ENCODE measurements at places on chromosomes 16 and 17.

DNA sequence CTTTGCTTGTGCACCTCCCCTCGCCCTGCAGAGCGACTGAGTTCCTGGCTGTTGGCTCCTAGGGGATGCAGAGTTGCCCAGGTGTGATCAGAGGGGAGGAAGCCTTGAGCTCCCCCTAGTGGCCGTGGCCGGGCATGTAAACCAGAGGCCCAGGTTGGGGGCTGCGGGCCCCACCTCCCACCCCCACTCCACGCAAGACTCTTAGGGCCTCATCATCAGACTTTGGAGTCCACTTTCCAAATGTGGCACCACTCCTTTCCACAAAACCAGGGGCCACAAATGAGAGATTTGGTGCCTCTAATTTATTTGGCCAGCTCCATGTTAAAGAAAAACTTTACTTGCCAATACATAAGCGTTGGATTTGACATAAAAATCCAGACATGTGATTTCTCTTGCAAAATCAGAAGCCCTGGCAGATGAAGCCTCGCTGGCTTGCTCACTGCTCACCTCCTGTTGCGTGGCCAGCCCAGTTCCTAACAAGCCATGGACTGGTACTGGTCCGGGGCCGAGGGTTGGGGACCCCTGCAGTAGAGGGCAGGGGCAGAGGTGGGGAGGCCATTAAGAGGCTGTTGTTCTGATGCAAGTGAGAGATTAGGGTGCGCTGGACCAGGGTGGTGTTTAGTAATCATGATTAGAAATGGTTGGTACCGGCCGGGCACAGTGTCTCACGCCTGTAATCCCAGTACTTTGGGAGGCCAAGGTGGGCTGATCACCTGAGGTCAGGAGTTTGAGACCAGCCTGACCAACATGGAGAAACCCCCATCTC is 28.7 kb upstream of the GAS7 start:
- DNase-seq = peak; percentile 40

DNA sequence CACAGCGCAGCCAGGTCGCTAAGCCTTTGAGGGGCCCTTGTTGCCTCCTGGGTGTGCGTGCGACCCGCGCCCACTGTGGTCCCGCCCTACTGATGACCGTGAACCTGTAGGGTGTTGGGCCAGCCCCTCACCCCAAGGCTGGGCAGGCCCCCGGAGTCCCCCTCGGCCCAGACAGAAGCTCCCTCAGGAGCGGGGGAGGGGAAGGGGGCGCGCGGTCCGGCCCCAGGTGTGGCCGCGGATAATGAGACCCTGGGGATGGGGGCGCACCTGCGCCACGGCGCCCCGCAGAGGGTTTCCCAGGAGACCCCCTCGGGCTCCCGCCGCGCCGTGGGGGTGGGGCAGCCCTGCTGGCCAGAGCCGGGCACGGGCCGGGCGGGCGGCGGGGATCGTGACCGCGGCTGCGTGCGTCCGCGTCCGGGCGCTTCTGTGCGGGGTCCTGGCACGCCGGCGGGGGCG is 358 bp upstream of the ARHGDIG start:
- no peak for DNase-seq

DNA sequence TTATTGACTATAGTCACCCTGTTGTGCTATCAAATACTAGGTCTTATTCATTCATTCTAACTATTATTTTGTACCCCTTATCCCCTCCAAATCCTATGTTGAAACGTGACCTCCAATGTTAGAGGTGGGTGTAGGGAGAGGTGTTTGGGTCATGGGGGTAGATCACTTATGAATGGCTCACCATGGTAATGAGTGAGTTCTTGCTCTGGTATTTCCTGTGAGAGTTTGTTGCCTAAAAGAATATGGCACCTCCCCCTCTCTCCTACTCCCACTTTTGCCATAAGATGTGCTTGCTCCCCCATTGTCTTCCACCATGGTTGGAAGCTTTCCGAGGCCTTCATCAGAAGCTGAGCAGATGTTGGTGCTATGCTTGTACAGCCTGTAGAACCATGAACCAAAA is 59.3 kb upstream of the BRD7 start:
- DNase-seq = no peak

GRCh38 chr16:49015225-49015592 is 266.4 kb downstream of the CBLN1 start:
- DNase-seq = no peak

- DNase-seq = no peak
Measured at GRCh38 chr17:60577147-60577915, 22.7 kb upstream of the PPM1D start.

- no peak for DNase-seq
Measured at GRCh38 chr16:78609402-78610274, 510.2 kb downstream of the WWOX start.

- DNase-seq = no peak
Measured at GRCh38 chr17:34156741-34157589, 98.1 kb upstream of the CCL2 start.

GRCh38 chr16:9392956-9393355 is 301.5 kb downstream of the HAPSTR1 start:
- DNase-seq = no peak
